Activated T-helper 2 cell treated with anti-CD3 and anti-CD28 coated beads, Interferon-gamma antibody, Interleukin-2, Interleukin-4, amounts not matched to agents 10 μg/mL and 5 μg/mL and 100 μg/mL, durations not matched to agents 14 hours and 24 hours and 36 hours (primary cell): ENCODE measurements at places on chromosomes 2 and 18. TPM values are rescaled to one million over a fixed set of nuclear protein-coding genes. Genes with fewer than 3 reads are reported as not detected.

The RNF152 gene
- total RNA-seq, result 0.21 TPM in 2 replicates

The PRADC1 gene
- total RNA-seq, result 10.5 and 11.4 TPM in 2 replicates

The DTNA gene
- total RNA-seq, result 0.73 TPM in 1 of 2 replicates, not detected in the other

The CHRND gene
- total RNA-seq, result not detected in 2 replicates

The GREB1 gene
- 0.23 and 0.25 TPM in 2 replicates for total RNA-seq

The CCT7 gene
- 562 and 584 TPM in 2 replicates for total RNA-seq

The RAD51AP2 gene
- total RNA-seq, result not detected in 2 replicates

The CNTNAP5 gene
- total RNA-seq, result not detected in 2 replicates

The ANKRD29 gene
- total RNA-seq, result not detected in 2 replicates

The SULT1C4 gene
- total RNA-seq, result not detected in 2 replicates

The ACMSD gene
- total RNA-seq, result not detected in 2 replicates

The BCL2 gene
- total RNA-seq, result 76.1 and 79.0 TPM in 2 replicates

The CRACDL gene
- total RNA-seq, result 0.37 and 0.55 TPM in 2 replicates

The ACYP2 gene
- 4.3 and 6.5 TPM in 2 replicates for total RNA-seq

The GPR45 gene
- not detected in 2 replicates for total RNA-seq

The EML6 gene
- 0.23 and 0.25 TPM in 2 replicates for total RNA-seq

The NTSR2 gene
- total RNA-seq, result not detected in 2 replicates

The SCYGR4 gene
- total RNA-seq, result not detected in 2 replicates

The ATP5F1A gene
- total RNA-seq, result 441 and 445 TPM in 2 replicates

The PAX3 gene
- total RNA-seq, result not detected in 2 replicates

The MLPH gene
- total RNA-seq, result not detected in 2 replicates

The SLC16A14 gene
- 6.7 and 7.8 TPM in 2 replicates for total RNA-seq

The TBC1D8 gene
- total RNA-seq, result 0.87 and 1.3 TPM in 2 replicates

The CCT4 gene
- 360 and 367 TPM in 2 replicates for total RNA-seq

The C2orf80 gene
- total RNA-seq, result not detected in 2 replicates
